ENCODE measurements at places on chromosomes 5 and 9.

GRCh38 chr5:154228696-154229095 lies 38.2 kb downstream of the GALNT10 start:
- no peak for DNase-seq

- DNase-seq = no peak
Measured at GRCh38 chr5:175383350-175383749, 60.6 kb downstream of the DRD1 start.

DNA sequence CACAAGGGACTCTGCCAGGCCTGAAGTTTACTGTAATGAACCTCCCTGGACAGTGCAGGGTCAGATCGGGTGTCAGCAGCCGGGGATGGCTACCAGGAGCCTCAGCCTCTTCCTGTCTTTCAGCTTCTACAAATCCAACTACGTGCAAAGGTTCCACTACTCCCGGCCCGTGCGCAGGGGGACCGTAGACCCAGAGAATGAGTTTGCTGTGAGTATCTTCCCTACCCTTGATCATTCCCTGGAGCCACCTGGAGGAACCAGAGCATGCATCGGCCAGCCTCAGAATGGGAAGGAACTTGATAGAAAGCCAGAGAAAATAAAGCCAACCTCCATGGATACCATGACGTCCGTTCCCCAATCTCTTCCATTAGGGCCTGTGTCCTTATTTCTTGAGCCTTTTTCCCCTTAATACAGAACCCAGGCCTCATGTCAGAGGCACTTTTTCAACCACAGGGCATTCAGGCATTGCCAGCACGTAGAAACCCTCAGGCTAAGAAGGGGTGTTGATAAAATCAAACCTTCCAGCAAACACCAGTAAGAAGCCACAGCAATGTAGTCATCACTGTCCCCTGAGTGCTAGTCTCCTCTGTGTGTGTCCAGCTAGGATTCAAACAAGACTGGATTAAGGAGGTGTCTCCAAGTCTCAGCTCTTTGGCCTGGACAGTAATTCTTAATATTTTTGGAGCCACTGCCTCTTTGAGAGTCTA lies 49.0 kb upstream of the FOXI1 start:
- DNase-seq = no peak

- no peak for DNase-seq
Measured at GRCh38 chr9:135500071-135500524, 384 bp upstream of the MRPS2 start.

Data from adipocyte (in vitro differentiated cells).